GM12878 (cell line): ENCODE measurements at places on chromosomes 5 and 9. TPM values are rescaled to one million over a fixed set of nuclear protein-coding genes. Genes with fewer than 3 reads are reported as not detected.
A peak's percentile ranks its signal among the peaks of the same experiment; 100 is the strongest.

DNA sequence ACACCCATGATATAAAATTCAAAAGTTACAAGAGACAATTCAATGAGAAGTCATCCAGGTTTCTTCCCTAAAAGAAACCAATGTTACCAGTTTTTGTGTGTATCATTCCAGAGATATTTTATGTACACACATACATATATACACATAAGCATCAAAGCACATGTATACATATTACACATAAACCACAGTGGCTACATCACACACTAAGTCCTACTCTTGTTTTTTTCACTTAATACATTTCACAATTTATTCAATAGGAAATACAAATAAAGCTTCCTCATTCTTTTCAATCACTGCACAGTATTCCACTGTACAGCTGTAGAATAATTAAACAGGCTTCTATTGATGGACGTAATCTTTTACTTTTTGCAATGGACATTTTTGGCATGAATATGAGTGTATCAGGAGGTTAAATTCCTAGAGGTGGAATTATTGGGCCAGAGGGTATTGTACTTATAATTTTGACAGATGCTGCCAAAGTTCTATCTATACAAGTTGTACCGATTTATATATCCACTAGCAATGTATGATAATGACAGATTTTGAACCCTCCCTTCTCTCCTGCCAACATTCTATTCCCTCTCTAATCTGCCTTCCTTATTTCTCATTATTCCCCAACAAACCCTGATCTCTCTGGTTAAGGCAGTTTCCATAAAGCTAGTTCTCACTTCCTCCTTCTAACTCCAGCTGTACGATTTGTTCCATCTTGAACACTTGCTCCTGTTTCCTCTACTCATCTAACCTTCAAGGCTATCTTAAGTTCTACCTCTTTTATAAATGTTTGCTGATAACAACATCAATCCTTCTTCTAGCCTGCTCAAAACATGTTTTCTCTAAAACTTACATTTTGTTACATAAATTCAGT, 35.2 kb downstream of the MRPS27 start:
- no peak for DNase-seq

LCN15 gene
- not detected in 2 replicates for total RNA-seq

PTGR1 gene
- 2.3 and 2.7 TPM in 2 replicates for total RNA-seq

DNA sequence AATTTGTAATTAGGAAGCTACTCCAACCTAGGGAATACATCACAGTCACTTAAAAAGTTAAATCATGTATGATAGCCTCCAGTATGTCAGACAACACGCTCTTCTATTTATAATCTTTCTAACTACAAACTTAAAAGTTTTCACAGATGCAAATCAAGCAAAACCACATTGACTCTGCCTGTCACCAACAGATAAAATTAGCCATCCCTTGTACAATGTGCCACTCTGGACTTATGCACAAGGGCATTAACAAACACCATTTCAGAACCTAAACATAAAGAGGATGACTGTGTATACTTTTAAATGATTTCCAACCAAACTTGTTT, 14.7 kb downstream of the ERP44 start:
- peak; percentile 62 for DNase-seq

DNA sequence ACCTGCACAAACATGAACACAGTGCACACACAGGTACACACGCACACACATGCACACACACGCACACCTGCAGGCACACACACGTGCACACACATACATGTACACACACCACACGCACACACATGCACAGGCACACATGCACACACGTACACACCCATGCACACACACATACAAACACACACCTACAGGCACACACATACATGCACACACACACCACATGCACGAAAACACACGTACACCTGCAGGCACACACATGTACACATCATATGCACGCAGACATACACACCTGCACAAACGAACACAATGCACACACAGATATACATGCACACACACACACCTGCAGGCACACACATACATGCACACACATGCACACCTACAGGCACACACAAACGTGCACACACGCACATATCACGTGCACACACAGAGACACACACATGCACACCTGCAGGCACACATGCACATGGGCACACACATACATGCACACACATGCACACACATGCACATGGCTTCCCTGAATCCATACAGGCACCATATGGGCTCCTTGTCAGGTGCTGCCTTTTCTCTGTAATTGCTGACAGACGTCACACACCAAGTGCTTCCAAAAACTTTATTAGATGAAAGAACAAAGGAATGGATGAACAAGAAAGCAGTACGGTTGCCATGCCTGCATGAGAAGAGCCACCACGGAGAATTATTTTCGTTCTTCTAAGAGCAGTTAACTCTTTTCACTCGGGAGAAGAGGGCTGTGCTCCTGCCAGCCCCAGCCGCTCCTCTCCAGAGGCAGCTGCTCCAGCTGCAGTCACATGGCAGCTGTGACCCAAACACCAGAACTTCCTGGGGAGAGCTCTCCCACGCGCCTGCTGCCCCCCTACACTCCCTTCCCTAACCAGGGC, 57.2 kb downstream of the EXD3 start:
- no peak for DNase-seq

- DNase-seq, result no peak
Observed at GRCh38 chr9:74595286-74595685, 98.2 kb downstream of the RORB start.

OLFM1 gene
- 0.21 TPM in 1 of 2 replicates, not detected in the other for total RNA-seq

ASTN2 gene
- total RNA-seq, result 6.9 and 7.5 TPM in 2 replicates

- DNase-seq, result no peak
Observed at GRCh38 chr9:93059011-93059714, 662 bp downstream of the SUSD3 start.

DNA sequence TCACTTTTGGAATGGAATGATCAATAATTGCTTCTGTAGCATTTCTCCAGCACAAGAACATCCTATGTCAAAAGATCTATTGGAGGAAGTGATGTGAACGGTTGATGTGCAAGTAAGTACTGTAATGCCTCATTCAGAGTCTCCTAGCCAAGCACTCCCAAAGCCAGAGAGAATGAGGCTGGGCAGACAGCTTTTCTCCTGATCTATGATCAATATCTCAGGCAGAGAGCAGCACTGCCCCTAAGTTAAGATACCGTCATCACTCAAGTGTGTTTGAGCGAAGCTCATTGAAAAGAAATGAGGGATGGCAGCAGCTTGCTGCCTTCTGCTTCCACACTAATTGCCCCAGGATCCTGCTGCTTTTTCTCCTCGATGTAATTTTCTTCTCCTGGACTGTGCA, 324.1 kb upstream of the GRAMD2B start:
- no peak for DNase-seq

SHOC1 gene
- not detected in 2 replicates for total RNA-seq

GRCh38 chr9:35287987-35288632, 126.3 kb downstream of the UNC13B start:
- DNase-seq, result no peak

DNA sequence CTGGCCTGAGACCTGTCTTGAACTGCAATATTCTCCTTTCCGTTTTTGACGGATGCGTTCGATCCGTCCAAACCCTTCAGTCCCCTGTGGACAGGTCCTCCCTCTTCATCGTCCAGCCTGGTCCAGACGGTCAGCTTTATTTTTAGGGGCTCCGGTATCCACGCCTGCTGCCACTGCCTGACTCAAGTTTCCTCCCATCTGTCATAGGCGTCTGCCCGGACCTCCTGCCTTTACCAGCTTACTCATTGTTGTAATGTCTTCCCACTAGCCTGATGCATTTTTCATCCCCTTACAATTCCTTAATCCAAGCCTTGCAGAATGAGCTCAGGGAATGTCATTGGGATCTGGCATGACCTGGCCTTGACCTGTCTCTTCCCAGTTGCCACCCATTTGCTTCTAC, 145.8 kb downstream of the TENT4A start:
- DNase-seq, result no peak

DNA sequence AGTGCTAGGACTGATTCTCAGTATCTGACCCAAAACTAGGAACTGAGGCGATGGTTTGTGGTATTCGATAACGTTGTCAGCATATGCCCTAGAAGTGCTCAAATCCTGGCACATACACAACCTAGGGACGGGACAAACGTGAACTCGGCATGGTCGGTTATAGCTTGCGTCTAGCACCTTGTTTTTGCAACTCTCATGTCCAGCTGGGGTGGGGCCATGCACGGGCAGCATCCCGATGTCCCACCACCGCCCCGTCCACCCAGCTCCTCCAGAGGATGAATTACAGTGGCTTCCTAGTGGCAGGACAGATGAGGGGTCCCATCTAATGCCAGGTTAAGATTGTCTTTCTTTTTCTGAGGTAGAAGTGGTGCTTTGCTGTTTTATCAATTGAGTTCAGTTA, 31.6 kb downstream of the PROP1 start:
- no peak for DNase-seq

ANKRD34B gene
- not detected in 2 replicates for total RNA-seq

- no peak for DNase-seq
Observed at GRCh38 chr9:15222313-15222712, 84.7 kb downstream of the TTC39B start.

DNA sequence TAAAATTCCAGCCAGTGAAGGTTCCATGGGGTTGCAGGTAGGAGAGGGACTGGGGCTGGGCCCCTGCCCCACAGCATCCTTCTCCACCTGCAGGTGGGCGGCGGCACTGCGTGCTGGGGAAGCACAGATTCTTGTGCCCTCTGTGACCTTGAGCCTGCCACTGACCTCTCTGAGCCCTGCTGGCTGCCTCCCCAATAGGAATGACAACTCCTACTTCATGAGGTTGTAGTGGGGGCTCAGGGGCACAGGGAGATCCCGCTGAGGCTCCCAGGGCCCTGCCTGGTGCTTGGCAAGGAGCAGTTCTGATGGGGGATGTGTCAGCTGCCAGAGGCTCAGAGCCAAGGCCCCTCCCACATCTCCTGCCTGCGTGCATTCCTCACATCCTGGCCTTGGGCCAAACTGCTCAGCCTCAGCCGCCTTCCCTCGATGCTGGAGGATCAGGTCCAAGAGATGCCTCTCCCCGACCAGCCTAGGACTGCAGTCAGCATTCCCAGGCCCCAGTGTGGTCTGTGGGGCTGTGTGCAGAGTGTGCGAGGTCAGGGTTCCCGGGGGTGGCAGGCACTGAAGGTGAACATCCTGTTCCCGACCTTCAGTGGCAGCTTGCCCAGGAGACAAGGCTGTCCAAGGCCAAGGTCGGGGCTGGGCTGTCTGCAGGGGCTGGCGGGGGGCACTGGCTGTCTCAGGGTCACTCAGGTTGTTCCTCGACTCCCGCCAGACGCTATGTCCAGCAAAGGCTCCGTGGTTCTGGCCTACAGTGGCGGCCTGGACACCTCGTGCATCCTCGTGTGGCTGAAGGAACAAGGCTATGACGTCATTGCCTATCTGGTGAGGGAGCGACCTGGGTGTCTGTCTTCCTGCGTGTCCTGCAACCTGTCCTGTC, 7.0 kb downstream of the ASS1 start:
- no peak for DNase-seq

DNA sequence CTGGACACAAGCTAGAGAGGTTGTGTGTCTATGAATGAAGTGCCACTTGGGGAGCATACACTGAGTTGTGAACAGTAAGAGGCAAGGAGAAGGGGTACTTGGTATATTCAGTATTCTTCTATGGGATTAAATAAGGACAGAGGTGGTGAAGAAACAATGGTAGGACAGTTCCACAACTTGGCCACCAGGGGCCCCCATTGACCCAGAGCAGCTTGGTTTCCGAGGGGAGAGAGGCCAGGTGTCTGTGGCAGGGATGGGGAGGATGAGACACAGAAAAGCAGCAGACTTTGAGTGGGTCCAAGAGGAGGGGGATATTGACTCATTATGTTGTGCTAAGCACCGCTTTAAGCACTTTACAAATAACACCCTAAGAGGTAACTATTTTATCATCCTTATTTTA, 220.6 kb downstream of the MELK start:
- DNase-seq, result no peak

GRCh38 chr5:159504106-159504856, 174.0 kb upstream of the IL12B start:
- DNase-seq, result no peak

DNA sequence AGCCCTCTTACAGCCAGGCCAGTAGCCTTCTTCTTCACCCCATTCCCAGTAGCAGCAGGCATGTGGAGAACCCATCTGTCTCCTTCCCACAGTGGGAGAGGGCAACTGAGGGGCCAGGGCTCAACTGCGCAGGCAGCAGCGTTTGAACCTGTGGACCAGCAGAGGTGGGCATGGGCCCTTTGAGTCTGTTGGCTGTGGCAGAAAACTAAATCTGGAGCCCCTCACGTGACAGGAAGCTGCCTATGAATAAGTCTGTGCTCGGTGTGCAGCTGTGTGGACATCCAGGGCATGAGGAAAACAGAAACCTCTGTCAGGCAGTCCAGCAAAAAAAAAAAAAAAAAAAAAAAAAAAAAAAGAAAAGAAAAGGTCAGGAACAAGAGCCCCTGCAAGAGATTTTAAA, 189.2 kb upstream of the NR3C1 start:
- DNase-seq, result no peak

DNA sequence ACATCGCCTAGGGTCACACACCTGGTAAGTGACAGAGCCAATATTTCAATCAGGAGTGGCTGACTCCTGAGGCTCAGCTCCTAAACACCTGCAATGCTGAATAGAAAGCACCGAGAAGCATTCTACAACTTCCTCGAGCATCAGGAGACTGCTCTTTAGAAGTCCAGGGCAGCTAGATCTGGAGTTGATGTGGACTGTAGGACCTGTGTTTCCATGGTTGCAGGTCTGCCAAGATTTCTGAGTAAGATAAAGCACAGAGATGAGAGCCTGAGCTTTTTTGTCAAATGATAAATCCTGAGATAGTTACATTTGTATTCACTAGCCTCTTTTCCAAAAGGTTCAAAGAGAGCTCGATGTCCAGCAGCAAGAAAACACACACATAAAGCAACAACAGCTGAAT, 43.8 kb downstream of the YIPF5 start:
- DNase-seq, result no peak

C5orf52 gene
- total RNA-seq, result not detected in 2 replicates
